ENCODE measurements at places on chromosomes 3 and 15.

DNA sequence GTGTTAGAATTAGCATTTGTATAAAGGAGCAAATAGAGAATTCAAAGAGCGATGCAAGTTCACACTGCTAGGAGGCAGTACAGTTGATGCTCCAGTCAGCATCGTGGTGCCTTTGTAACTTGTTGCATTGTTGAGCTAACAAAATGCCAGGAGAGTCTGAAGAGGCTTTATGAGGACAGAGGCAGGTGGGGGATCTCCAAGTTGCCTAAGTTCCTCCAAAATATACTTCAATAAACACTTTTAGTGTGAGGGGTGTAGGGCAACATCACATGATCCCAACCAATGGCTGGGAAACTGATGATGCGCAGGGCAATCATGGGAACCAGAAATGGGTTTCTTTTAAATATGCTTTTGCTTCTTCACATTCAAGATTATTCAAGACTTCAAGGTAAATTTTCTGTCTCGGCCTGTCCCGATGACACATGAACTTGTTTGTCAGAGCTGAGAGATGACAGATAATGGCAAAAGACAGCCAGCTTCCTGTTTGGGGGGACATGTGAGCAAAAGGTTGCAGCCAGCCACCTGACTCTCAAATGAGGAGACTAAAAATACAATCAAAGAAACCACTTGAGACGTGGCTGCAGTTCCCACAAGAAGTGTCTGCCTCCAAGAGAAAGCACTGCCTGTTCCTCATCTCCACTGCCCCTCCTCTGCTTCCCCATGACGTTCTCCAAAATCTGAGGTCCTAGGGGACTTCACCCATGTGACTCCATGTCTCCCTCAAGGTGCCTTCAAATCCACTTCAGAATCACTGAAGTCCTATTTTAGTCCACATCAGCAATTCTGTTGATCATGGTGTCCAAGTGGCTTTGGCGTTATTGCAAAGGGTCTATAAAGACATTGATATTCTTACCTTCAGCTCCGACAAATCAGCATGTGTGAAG lies 39.3 kb downstream of the KLHL6 start:
- no peak overlapping the region for H3K4me3 ChIP-seq
- no peak overlapping the region for H3K27ac ChIP-seq
- H3K4me1 ChIP-seq: no peaks in the 10 kb centered on the region
- no peaks in the 10 kb centered on the region for H3K36me3 ChIP-seq

- no peaks in the 10 kb centered on the region for H3K27me3 ChIP-seq
- H3K27ac ChIP-seq: no peak overlapping the region
- no peak for DNase-seq
- no peak overlapping the region for H3K4me3 ChIP-seq
- no peaks in the 10 kb centered on the region for H3K36me3 ChIP-seq
Measured at GRCh38 chr3:20324664-20325478, 138.9 kb upstream of the SGO1 start.

GRCh38 chr3:56816061-56816460 lies 14.3 kb upstream of the ARHGEF3 start:
- H3K36me3 ChIP-seq: no peaks in the 10 kb centered on the region
- H3K4me3 ChIP-seq: no peak overlapping the region
- DNase-seq: no peak
- no peak overlapping the region for H3K27ac ChIP-seq
- no peaks in the 10 kb centered on the region for H3K27me3 ChIP-seq

- H3K4me3 ChIP-seq: no peak overlapping the region
- no peaks in the 10 kb centered on the region for H3K36me3 ChIP-seq
- DNase-seq: no peak
- H3K4me1 ChIP-seq: no peaks in the 10 kb centered on the region
Measured at GRCh38 chr15:94246016-94246415, 14.7 kb downstream of the MCTP2 start.

DNA sequence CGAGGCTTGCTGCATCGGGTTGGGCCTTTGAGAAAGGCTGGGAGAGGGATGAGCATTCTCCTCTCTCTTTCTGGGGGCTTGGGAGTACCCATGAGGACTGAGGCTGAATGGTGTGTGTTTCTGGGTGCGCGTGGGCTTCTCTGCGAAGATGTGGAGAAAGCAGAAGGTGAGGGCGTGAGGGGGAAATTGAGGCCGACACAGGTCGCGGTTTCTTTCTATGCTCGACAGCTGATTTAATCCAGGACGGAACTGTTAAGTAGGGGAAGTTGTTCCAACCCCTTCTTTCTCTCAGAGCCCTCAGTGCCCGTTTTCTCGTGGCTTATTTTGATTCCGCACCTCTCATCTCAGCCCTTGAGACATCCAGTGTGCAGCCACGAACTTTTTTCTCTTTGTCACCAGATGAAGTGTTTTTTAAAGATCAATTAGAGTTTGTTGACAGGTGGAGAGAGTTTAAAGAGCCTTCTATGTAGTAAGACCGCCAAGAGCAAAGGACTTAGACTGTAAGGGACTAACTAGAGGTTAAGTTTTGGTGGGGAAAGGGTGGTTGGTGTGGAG lies 711 bp downstream of the STARD9 start:
- H3K27ac ChIP-seq: peak overlapping the region; percentile 95
- peak overlapping the region; percentile 98 for H3K4me3 ChIP-seq
- H3K36me3 ChIP-seq: no peaks in the 10 kb centered on the region
- no peak for DNase-seq
- peaks cover 14% of the 10 kb centered on the region for H3K4me1 ChIP-seq

DNA sequence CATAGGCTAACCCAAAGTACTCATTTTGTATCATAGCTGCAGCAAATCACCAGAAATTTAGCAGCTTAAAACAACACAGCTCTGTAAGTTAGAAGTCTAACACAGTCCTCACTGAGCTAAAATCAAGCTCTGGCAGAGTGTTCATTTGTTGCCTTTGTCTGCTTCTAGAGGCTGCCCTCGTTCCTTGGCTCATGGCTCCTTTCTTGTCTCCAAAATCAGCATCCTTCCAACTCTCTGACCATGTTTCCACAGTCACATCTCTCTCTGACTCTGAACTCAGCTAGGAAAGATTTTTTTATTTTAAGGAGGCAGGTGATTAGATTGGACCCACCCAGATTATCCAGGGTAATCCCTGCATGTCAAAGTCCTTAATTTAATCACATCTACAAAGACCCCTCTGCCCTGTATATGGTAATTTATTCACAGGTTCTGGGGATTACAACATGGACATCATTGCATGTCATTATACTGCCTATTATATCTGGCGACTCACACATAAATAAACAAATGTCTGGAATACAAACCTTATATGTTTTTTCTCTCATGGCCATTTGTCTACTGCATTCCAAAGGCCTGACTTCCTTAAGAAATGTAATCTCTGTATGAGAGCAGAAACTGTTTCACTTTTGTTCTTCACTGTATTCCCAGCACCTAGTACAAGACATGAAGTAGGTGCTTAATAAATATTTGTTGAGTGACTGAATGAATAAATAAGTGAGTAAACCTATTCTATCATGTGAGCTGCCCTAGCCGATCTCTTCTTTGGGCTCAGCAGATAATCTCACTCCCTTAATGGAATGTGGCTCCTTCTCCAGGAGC lies 15.1 kb upstream of the UACA start:
- DNase-seq: no peak
- no peak overlapping the region for H3K4me3 ChIP-seq
- H3K36me3 ChIP-seq: no peaks in the 10 kb centered on the region
- H3K27me3 ChIP-seq: no peaks in the 10 kb centered on the region
- H3K4me1 ChIP-seq: peaks cover 18% of the 10 kb centered on the region

DNA sequence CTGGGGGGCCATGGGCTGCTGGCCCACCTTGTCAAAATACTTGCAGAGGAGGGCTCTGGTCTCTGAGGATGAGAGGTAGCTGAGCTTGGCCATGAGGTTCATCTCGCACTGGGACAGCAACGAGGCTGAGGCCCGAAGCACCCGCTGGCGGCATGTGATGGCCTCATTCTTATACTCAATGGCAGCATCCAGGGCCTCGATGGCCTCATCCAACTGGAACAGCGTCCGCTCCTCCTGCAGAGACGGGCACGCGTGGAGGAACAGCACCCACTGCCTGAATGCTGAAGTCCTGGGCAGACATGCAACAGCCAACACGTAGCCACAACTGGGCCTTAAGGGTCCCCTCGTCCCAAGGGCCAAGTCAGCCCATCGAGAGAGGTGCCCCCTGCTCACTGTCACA lies 25.0 kb downstream of the KIF7 start:
- H3K4me3 ChIP-seq: no peak overlapping the region
- no peaks in the 10 kb centered on the region for H3K27me3 ChIP-seq
- DNase-seq: no peak
- no peak overlapping the region for H3K27ac ChIP-seq
- peaks cover 38% of the 10 kb centered on the region for H3K36me3 ChIP-seq
- no peaks in the 10 kb centered on the region for H3K4me1 ChIP-seq

DNA sequence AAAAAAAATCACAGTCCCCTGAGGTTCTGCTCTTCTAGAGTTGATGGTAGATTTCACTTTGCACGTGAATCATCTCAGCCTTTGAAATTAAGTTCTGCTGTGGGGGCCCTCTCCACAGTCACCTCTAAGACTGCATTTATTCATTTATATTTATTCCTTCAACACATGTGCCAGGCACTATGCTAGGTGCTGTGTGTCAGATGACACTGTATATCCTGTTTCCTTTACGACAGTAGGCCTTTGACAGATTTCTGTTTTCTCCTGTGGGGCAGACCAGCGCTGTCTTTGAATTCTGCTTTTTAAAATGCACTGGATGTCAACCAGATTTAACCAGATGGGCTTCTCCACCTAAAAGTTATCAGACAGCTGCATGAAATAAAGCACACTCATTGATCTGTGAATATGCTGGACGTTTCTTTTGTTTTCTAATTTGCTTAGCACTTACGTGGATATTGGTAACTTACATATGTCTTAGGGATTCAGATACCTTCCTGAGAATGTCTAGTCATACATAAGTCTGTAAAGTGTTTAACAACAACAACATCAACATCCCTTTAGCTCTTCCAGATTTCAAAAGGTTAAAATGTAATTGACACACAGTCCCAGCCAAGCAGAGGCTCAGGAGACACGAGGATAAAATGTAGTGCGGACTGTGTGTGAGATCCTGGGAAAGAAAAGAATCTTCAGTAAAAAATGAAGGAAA lies 525.5 kb upstream of the MCTP2 start:
- DNase-seq: no peak
- no peak overlapping the region for H3K27ac ChIP-seq
- no peak overlapping the region for H3K4me3 ChIP-seq
- H3K27me3 ChIP-seq: no peaks in the 10 kb centered on the region
- H3K36me3 ChIP-seq: no peaks in the 10 kb centered on the region
- H3K4me1 ChIP-seq: no peaks in the 10 kb centered on the region

GRCh38 chr15:26867200-26868007 lies 542 bp downstream of the GABRA5 start:
- H3K36me3 ChIP-seq: no peaks in the 10 kb centered on the region
- H3K4me1 ChIP-seq: peaks cover 5% of the 10 kb centered on the region
- H3K4me3 ChIP-seq: no peak overlapping the region
- DNase-seq: no peak
- H3K27me3 ChIP-seq: no peaks in the 10 kb centered on the region

DNA sequence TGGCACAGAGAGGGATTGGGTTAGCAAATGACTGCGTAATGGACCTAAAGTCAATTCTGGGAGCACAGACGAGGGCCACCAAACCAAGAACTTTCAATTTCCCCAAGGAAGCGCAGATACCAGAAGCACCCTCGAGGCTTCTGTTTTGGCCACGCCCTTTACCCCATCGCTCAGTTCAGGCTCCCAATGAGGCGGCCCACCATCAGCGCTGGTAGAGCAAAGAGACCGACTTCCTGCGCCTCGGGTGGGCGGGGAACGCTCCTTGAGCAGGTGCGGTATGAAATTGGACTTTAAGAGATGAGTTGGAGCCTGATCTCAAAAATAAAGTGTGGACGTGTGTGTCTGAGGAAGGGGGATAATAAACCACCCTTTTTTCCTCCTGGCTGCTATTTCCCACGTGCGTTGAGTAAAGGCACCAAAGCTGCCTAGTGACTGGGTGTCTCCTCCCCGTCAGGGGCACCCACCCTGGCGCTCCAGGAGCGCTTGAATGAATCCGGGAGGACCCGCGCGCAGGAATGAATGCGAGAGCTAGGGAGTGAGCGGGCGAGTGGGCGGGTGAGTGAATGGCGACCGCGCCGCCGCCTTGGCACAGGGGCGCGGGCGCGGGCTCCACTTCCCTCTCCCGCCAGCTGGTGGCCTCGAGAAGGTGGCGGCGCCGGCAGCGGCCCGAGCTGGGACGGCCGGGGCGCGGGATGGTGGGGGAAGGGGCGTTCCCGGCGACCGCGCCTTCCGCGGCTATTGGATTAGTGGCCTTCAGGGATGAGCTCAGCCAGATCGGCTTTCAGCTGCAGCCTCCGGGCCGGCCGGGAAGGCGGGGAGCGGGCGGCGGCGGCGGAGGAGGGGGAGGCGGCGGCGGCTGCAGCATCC lies at the start of gene SPSB4:
Gene SPSB4 (plus strand): TSS at position 772 of the 867 bp plus-strand sequence. CDS start 14,758 bp downstream, outside the sequence.
- H3K4me3 ChIP-seq: peak within 1 kb of the TSS; percentile 58
- no peaks in the 10 kb centered on the region for H3K27me3 ChIP-seq
- DNase-seq: no peak
- H3K36me3 ChIP-seq: no peaks in the 10 kb centered on the region
- no peak within 1 kb of the TSS for H3K27ac ChIP-seq
- peaks cover 25% of the 10 kb centered on the region for H3K4me1 ChIP-seq

DNA sequence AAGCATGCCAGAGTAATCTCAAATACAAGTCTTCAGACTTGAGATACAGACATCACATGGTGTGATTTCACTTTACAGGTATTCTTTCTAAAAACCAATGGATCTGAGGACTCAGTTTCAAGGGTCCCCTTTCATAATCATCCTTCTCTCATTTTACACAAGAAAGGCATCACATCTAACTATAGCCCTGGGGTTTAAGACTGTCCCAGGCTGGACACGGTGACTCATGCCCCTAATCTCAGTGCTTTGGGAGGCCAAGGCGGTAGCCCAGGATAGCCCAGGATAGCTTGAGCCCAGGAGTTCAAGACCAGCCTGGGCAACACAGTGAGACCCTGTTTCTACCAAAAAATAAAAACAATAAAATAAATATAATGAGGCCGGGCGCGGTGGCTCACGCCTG lies 36.4 kb downstream of the UBP1 start:
- no peak overlapping the region for H3K4me3 ChIP-seq
- H3K27me3 ChIP-seq: no peaks in the 10 kb centered on the region
- DNase-seq: no peak
- H3K27ac ChIP-seq: no peak overlapping the region

DNA sequence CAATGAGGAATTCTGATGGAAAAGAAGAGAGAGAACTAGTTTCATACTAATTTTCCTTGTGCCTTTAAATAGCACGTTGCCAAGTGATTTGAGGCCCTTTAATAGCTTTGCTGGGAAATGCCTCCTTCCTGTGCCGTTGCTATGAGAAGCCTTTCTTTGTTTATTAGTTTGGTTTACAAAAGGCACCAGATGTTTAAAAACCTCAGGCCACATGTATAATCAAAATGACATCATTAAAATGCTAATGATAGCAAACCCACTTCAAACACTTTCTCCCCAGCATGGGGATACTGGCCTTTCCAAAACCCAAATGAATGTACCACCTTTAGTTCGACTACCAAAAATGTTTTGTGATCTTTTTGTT lies 50.0 kb upstream of the TBC1D23 start:
- H3K4me1 ChIP-seq: no peaks in the 10 kb centered on the region
- DNase-seq: no peak
- no peaks in the 10 kb centered on the region for H3K27me3 ChIP-seq
- no peaks in the 10 kb centered on the region for H3K36me3 ChIP-seq
- H3K4me3 ChIP-seq: no peak overlapping the region

All from tibial artery (tissue), 4 donors.